Heart left ventricle (tissue), 16 donors: ENCODE measurements at places on chromosomes 1 and 21. TPM values are rescaled to one million over a fixed set of nuclear protein-coding genes. Genes with fewer than 3 reads are reported as not detected.

- no peak for DNase-seq
These were observed 2.1 kb upstream of the EDN2 start for GRCh38 chr1:41486371-41487125.

DNA sequence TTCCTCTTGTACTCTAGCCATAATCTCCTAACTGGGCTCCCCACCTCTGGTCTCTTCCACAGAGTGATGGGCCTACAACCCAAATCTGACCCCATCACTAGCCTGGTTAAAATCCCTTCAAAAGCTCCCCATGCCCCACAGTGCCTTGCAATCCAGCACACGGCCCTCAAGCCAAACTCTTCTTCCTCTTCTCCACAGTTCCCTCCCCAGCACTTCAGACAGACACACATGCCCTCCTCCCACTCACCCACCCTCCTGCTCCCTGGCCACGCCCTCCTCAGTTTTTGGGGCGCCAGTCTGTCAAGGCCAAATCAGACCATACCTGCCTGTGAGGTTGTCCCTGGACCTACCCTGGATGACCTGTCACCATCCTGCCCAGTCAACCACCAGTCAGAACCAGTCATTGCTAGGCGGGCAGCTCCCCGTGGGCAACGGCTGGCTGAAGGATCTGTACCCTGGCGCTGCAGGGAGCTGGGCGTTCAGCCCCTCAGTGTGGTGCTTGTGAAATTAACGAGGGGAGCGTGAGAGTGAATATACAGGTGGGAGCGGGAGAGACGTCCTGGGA lies 753 bp downstream of the C1orf210 start:
- DNase-seq, result no peak

DNA sequence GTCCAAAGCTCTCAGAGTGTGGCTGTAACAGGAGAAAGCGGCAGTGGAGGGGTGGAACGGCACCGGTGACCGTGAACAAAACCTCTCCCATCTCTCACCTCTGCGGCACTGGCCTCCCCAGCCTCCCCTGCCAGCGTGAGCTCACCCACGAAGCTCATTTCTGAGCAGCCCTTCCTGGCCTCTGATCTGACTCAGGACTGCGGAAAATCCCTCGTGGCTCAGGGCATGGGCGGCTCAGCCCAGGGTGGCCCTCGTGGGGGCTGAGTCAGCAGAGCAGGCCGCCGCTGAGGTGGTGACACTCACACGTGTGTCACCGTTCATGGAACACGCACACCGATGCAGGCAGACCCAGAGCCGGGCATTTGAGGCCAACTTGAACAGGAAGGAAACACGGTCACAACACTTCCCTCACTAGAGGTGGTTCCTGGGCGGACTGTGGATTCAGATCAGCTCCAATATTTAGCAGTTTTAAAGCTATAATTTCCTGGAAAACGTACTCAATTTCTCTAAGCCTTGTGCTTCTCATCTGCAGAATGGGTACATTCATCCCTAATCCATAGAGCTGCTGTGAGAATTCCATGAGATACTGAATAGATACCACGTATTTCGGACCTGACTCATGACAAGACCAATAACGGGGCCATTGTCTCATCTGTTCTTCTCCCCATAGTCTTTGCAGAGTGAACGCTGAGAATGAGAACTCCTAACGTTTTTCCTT lies 115.0 kb upstream of the TMPRSS2 start:
- DNase-seq, result no peak

DNA sequence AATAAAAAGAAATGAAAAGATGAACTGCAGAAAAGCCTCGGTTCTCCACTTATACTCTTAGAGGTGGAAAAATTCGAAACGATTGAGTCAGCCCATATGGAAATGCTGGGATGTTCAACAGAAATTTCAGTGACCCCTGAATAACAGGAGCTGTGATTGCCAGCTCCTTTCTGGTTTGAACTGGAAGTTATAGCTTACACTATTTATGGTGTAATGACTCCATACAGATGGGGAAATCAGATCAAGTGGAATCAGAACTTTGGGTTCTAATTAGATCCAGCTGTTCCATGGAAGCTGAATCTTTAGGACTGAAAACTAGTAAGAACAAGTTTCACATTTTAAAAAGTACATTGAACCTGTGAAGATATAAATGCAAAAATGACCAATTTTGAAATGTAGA lies 569.3 kb upstream of the ZRANB2 start:
- DNase-seq, result no peak

The CACNA1S gene
- not detected for total RNA-seq

GRCh38 chr1:98049370-98050135 lies 128.7 kb upstream of the DPYD start:
- peak; percentile 51 for DNase-seq

The C1QC gene
- total RNA-seq, result 674 TPM

GRCh38 chr1:51331206-51332100 lies 1.1 kb upstream of the TTC39A start:
- DNase-seq, result no peak

GRCh38 chr1:179318491-179318890 lies 24.9 kb downstream of the SOAT1 start:
- no peak for DNase-seq
